Activated T-helper 1 cell treated with anti-CD3 and anti-CD28 coated beads, Interleukin-12 subunit alpha, Interleukin-12 subunit beta, Interleukin-2, Interleukin-4 antibody, amounts not matched to agents 30 ng/mL and 10 ng/mL and 1 ng/mL, durations not matched to agents 14 hours and 24 hours and 36 hours (primary cell): ENCODE measurements at places on chromosomes 7 and 10.

DNA sequence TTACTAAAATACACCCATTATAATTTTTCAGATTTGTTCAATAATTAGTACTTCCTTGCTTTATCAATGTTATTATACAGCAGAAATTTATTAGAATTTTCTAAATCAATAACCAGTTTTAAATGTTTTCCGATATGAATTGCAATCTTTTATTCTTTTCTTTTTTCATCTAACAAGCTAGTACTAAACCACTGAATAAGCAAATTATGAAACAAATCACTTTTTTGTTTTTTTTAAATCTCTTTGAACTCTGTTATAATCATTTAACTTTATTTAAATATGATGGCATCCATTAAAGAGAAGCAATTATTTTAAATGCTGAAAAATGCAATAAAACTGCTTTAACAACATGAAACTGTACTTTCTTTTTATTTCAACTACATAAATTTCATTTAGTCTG lies 59.7 kb downstream of the HYCC1 start:
- no peak for DNase-seq

DNA sequence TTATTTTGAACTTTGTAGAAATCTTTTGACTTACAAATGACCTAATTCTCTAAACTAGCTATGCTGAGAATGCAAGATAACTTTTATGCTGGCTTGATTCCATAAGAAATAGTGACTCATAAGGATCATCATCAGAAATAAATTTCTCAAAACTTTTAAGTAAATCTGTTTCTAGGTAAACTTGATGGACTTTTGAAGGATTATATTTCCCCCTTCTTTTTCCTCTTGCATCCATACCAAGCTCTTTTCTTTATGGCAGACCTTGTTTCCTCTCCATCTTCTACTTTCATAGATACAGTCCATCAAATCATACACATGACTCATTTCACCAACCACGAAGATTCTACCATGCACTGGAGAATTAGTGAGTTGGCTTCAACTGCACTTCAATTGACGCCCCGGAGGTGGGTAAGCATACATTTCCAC lies 336.3 kb downstream of the KCNMA1 start:
- no peak for DNase-seq

DNA sequence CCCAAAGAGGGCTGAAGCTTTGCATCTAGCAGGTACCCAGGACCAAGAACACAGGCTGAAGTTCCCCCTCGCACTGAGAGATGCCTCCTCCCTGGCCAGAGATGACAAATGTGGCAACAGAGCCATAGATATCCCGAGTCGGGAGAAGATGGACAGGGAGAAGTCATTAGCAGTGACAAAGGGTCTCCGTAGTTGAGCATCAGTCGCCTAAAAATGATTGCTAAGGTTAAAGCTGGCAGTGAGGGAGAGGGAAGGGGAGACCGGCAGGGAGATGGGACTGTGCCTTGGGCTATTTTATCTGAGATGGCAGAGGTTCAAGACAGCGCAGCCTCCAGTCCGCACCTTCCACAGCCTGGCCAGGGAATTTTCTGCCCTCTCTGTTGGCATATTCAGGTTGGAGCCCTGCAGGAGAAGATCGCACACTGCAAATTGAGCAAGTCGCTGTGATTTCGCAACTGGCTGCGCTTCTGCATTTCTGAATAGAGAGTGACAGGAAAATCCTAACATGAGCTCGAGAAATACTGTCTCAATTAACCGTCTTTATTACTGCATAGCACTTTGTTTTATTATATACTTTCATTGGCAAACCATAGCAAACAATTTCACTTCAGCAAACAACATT lies 238.9 kb upstream of the GPR26 start:
- DNase-seq, result no peak

DNA sequence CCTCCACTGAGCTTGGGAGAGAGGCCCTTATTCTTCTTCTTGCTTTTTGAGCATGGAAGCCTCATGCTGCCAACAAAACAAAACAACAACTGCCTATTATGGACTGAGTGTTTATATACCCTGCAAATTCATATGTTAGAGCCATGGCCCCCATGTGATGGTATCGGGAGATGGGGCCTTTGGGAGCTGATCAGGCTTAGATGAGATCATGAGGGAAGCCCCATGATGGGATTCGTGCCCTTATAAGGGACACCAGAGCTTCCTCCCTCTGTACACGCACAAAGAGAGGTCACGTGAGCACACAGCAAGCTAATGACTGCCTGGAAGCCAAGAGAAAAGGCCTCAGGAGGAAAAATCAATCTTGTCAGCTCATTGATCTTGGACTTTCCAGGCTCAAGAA lies 235.0 kb downstream of the FANK1 start:
- DNase-seq, result no peak

- no peak for DNase-seq
Measured at GRCh38 chr10:35639728-35640401, 2.2 kb downstream of the FZD8 start.

DNA sequence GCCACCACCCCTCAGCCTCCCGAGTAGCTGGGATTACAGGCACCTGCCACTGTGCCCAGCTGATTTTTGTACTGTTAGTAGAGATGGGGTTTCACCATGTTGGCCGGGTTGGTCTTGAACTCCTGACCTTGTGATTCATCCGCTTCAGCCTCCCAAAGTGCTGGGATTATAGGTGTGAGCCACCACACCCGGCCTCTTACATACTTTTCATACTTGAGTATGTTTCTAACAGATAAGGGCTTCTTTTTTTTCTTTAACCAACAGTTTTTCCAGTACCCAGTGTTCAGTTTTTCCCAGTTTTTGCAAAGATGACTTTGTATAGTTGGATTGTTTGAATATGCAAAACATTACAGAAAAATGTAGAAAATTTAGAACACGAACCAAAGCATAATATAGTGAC lies 7.7 kb downstream of the EIF4H start:
- DNase-seq, result no peak

DNA sequence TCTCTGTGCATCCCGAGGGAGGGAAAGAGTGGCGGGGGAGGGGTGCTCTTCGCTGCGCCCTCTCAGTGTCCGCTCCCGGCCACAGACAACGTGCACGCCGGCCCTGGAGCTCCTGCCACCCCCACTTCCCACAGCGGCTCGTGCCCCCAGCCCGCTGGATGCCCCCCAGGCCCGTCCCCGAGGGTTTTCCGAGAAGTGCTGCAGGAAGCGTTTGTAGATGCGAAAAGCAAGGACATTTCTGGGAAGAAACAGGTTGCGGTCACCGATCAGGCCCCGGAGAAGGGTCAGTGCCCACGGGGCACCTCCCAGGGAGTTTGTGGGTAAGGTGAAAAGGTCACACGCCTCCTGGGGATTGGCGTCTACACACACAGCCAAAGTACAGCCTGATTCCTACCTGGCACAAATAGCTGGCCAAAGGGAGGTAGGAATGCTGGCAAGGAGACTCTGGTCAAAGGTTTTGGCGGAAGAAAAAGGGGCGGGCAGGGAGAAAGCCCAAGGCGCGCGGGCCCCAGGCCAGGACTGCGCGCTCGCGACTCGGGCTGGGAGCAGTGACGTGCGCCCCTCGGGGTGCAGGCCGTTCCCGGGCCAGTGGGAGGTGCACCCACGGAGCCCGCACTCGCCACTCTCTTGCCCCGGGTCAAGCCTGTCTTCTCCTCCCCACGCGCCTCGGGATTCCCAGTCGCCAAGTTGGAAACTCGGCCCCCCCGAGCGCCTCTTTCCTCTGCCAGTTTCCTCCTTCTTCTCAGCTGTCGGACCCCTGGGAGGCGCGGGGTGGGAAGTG lies 1.5 kb upstream of the NRP1 start:
- no peak for DNase-seq

DNA sequence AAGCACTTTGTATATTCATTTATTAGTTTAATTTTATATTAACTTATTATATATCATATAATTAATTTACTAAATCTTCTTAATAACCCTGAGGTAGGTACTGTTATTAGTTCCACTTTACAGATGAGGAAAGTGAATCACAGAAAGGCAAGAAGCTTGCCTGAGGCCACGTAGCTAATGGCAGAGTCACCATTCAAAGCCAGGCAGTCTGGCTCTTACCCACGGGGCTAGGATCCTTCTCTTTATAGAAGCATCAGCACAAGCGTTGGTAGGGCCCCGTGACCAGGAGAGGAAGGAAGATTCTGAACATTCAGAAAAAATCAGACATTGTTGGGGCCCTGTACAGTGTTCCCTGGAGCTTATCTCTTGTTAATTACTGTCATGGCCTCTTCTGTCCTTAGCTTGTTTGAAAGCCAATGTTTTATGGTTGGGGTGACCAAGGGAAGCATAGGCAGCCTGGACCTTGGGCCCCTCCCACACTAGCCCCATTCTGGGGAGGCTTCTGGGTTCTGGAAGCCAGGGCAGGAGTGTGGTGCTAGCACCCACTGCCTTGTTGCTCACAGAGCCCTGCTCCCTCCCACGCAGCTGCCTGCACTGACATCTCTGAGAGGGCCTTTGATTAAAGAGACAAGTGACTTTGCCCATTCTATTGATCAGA lies 31.1 kb upstream of the SLF2 start:
- no peak for DNase-seq

DNA sequence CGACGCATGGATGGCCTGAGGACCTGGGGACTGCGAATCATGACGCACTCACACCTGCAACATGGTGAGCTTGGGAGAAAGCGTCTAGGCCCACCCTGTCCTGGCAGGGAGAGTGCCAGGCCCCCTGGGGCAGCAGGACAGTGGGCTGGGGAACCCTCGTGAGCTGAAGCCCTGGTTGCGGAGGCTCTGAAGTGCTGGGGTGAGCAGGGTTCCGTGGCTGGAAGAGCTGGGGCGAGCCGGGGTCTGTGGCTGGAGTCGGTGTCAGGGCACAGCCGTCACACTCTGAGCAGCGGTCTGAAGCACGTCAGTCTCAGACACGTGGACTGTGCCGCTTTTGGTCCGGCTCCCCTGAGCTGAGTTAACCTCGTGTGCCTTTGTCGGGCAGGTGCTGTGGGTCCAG lies 4.7 kb downstream of the SUN1 start:
- DNase-seq, result no peak

DNA sequence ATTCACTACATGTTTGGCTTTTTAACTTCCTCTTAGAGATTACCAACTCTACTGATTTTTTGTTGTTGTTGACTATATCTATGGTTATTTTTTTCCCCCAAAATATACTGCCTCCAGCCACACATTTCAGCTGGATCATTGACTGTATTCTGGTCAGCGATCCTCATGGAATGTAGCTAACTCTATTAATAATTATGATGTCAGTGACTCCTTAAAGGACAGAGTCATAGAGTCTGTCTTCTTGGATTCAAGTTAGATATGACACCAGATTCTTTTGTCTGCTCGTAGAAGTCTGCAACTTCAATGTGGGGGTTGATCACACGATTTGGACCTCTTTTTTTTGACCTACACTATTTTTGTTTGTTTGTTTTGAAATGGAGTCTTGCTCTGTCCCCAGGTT lies 33.2 kb downstream of the UBN2 start:
- no peak for DNase-seq

- DNase-seq, result peak; percentile 91
Measured at GRCh38 chr7:24979863-24980533, at the start of gene OSBPL3. Gene OSBPL3, minus strand, starts transcription at chr7:24980178. Its CDS starts 87,706 bp downstream, at chr7:24892472.

DNA sequence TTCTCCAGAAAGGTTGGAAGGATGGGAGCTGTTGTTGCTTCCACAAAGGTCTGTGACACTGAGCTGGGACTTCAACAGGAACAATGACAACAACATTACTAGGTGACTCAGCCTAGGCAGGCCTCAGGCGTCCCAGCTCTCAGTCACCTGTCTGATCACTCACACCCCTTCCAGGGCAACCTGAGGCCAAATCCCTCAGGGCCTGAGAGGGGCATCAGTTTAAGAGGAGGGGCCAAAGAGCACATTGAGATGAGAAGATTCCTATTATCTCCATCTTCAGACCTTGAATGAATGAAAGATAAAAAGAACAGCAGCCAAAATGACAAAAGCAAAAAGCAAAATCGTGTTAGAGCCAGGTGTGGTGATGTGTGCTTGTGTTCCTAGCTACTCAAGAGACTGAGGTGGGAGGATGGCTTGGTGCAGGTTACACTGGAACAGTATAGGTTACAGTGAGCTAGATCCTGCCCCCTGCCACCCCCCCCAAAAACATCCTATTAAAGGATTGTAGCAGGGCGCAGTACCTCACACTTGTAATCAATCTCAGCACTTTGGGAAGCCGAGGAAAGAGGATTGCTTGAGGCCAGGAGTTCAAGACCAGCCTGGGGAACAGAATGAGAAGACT lies at the start of gene ATG9B:
TSS of gene ATG9B (minus strand) at position 60 of the 622 bp plus-strand sequence. CDS start 71 bp downstream, outside the sequence.
- no peak for DNase-seq

- DNase-seq, result peak; percentile 37
Measured at GRCh38 chr10:50508315-50509051, 115.3 kb downstream of the SGMS1 start.

- DNase-seq, result no peak
Measured at GRCh38 chr10:115026056-115026745, 67.0 kb upstream of the ATRNL1 start.
